ENCODE measurements at places on chromosomes 7 and 10.

- no peak for DNase-seq
These were observed 782 bp downstream of the IFIT5 start for GRCh38 chr10:89414879-89415821.

DNA sequence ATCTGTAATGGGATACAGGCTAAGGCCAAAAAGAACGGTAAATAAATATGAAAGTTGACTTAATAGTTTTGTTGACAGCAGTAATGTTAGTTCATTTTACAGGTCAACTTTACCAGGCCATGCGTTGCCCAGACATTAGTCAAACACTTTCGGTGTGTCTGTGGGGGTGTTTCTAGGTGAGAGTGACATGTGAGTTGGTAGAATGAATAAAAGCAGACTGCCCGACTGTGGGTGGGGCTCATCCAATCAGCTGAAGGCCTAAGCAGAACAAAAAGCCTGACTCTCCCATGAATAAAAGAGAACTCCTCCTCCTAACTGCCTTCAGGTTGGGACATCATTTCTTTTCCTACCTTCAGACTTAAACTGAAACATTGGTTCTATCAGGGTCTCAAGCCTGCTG lies 132.3 kb downstream of the MTPAP start:
- DNase-seq = no peak

GRCh38 chr7:10973942-10974911 lies 555 bp downstream of the PHF14 start:
- DNase-seq = no peak

DNA sequence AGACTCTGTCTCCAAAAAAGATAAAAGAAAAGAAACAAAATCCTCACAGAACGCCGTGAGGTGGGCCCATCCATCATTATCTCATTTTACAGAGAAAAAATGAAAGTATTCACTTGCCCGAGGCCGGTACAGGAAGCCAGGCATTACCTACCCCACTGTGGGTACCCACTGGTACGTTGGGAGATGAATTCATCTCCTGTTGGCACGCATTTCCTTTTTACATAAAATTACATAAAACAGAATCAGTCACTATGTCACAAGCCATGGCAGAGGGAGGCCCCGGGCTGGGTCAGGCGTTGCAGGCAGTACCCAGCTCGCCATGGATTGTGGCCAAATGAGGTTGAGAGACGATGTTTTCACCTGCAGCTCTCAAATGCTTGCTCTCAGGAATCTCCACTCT lies 38.6 kb upstream of the TNRC18 start:
- no peak for DNase-seq

- no peak for DNase-seq
These were observed 255.5 kb upstream of the SMIM30 start for GRCh38 chr7:113373863-113374262.

GRCh38 chr10:43676331-43676730 lies 27.6 kb upstream of the ZNF32 start:
- no peak for DNase-seq

GRCh38 chr7:88357781-88358525 lies 51.3 kb upstream of the STEAP4 start:
- no peak for DNase-seq

Measured in thoracic aorta (tissue), 2 donors.